ENCODE measurements at places on chromosomes 16 and 17. TPM values are rescaled to one million over a fixed set of nuclear protein-coding genes. Genes with fewer than 3 reads are reported as not detected.

KRT39 gene
- polyA plus RNA-seq: not detected

RRN3 gene
- polyA plus RNA-seq: 16.9 TPM

TMC8 gene
- 51.7 TPM for polyA plus RNA-seq

DNA sequence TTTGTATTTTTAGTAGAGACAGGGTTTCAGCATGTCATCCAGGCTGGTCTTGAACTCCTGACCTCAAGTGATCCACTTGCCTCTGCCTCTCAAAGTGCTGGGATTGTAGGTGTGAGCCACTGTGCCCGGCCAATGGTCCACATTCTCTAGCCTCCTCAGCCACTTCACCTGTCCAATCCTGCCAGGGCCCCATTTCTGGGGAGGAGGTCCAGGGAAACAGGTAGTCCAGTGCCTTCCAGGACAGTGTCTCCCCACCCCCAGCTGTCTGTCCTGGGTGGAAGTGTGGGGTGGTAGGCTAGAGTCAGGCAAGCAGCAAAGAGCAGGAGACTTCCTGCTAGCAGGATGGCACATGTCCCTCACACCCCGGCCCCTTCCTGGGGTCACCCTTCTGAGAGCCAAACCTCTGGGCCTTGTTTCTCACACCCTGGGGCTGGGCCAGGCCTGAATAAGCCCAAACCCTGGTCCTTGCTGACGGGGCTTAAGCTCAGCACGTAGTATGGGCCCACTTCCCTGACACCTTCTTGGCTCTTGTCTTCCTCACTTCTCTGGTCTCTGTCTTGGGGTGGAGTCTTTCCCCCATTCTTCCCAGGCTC lies 5.0 kb downstream of the FHOD1 start:
- no peak for DNase-seq
- H3K4me1 ChIP-seq: peaks cover 60% of the 10 kb centered on the region
- H3K27ac ChIP-seq: peak overlapping the region; percentile 65
- peaks cover 23% of the 10 kb centered on the region for H3K36me3 ChIP-seq
- no peak overlapping the region for H3K4me3 ChIP-seq
- H3K27me3 ChIP-seq: no peaks in the 10 kb centered on the region

- DNase-seq: no peak
- peaks cover 4% of the 10 kb centered on the region for H3K36me3 ChIP-seq
- peaks cover 22% of the 10 kb centered on the region for H3K4me1 ChIP-seq
- H3K27ac ChIP-seq: peak overlapping the region; percentile 74
- H3K4me3 ChIP-seq: no peak overlapping the region
These were observed 8.8 kb downstream of the RPL19 start for GRCh38 chr17:39208893-39209292.

GRCh38 chr16:11398851-11399250 lies 53.6 kb downstream of the RMI2 start:
- no peaks in the 10 kb centered on the region for H3K4me1 ChIP-seq
- no peak overlapping the region for H3K27ac ChIP-seq
- H3K4me3 ChIP-seq: no peak overlapping the region

- H3K27ac ChIP-seq: no peak overlapping the region
- H3K27me3 ChIP-seq: no peaks in the 10 kb centered on the region
- H3K36me3 ChIP-seq: no peaks in the 10 kb centered on the region
- H3K4me3 ChIP-seq: no peak overlapping the region
- no peaks in the 10 kb centered on the region for H3K4me1 ChIP-seq
- no peak for DNase-seq
These were observed 231.1 kb downstream of the COPRS start for GRCh38 chr17:31627960-31628359.

GRCh38 chr17:1275962-1276736 lies 3.3 kb upstream of the TRARG1 start:
- DNase-seq: peak; percentile 79
- H3K4me3 ChIP-seq: no peak overlapping the region
- H3K36me3 ChIP-seq: no peaks in the 10 kb centered on the region
- no peak overlapping the region for H3K27ac ChIP-seq
- H3K27me3 ChIP-seq: peaks cover 5% of the 10 kb centered on the region

DNA sequence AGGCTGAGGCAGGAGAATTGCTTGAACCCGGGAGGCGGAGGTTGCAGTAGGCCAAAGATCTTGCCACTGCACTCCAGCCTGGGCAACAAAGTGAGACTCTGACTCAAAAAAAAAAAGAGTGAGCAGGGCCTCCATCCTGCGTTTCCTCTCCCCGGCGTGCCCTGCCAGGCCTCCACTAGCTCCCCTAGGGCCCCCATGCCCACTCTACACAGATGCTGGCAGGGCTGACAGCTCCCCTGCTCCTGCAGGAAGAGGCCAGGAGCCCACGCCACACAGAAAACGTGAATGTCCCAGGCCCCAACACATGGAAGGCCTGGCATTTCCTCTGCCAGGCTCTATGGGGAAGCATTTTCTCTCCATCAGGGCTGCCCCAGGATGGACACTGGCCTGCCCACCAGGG lies 109.4 kb downstream of the AMFR start:
- H3K36me3 ChIP-seq: no peaks in the 10 kb centered on the region
- no peaks in the 10 kb centered on the region for H3K27me3 ChIP-seq

DNA sequence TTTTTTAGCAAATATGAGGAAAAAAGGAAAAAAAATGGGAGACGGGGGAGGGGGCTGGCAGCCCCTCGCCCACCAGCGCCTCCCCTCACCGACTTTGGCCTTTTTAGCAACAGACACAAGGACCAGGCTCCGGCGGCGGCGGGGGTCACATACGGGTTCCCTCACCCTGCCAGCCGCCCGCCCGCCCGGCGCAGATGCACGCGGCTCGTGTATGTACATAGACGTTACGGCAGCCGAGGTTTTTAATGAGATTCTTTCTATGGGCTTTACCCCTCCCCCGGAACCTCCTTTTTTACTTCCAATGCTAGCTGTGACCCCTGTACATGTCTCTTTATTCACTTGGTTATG lies 1.2 kb upstream of the TMEM88 start:
- no peak overlapping the region for H3K4me3 ChIP-seq
- peak; percentile 67 for DNase-seq
- H3K27me3 ChIP-seq: no peaks in the 10 kb centered on the region
- H3K36me3 ChIP-seq: peaks cover 32% of the 10 kb centered on the region

DNA sequence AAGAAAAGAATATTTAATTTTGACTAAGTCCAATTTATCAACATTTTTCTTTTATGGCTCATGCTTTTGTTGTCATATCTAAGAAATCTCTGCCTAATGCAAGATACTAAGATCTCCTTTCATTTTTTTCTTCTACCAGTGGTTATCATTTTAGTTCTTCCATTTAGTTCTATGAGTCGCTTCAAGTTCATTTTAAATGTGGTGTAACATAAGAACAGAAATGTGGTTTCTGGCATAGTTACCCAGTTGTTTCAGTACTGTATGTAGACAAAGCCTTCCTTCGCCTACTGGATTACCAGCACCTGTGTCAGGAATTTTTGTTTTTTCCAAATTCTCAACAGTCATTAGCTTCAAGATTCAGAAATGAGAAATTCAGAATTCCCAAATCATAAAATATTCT lies 175.7 kb downstream of the PARN start:
- H3K27ac ChIP-seq: no peak overlapping the region
- H3K4me1 ChIP-seq: no peaks in the 10 kb centered on the region
- no peaks in the 10 kb centered on the region for H3K36me3 ChIP-seq
- H3K4me3 ChIP-seq: no peak overlapping the region
- no peaks in the 10 kb centered on the region for H3K27me3 ChIP-seq
- DNase-seq: no peak

DNA sequence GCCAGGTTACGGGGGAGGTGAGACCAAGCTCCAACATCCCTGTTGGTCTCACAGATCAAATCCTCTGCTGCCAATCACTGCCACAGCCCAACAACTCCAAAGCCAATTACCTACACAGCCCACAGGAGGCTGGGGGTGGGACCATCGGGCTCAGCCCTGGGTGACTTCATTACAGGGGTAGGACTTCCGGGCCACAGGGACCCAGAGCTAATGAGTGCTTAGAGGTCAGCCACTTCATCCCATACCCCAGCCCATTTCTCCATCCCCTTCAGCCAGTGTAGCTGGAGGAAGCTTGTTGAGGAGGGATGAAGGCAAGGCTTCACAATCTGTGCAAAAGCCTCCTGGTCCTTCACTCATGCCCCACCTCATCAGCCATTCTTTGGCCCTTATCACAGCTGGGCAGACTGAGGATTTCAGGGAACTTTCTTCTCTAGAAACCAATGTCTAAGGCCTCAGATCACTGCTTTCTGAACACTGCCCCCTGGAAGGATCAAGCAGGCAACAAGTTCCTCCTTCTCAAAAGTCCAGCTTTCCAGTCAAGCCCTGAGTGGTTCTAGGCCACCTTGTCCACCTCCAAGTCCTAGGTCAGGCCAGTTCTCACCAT lies 5.8 kb downstream of the FOXN1 start:
- H3K4me3 ChIP-seq: no peak overlapping the region
- H3K4me1 ChIP-seq: no peaks in the 10 kb centered on the region
- H3K27me3 ChIP-seq: peaks cover 67% of the 10 kb centered on the region
- H3K36me3 ChIP-seq: no peaks in the 10 kb centered on the region
- DNase-seq: no peak

- no peak overlapping the region for H3K4me3 ChIP-seq
- H3K36me3 ChIP-seq: no peaks in the 10 kb centered on the region
- peaks cover 7% of the 10 kb centered on the region for H3K27me3 ChIP-seq
These were observed 2.2 kb downstream of the KCNH6 start for GRCh38 chr17:63525190-63525946.

- no peaks in the 10 kb centered on the region for H3K27me3 ChIP-seq
- H3K4me1 ChIP-seq: peaks cover 13% of the 10 kb centered on the region
- no peak for DNase-seq
These were observed 28.7 kb upstream of the ENPP7 start for GRCh38 chr17:79702034-79702433.

Data from sigmoid colon (tissue), 7 donors.